ENCODE measurements at places on chromosomes 2 and 18. TPM values are rescaled to one million over a fixed set of nuclear protein-coding genes. Genes with fewer than 3 reads are reported as not detected.
A peak's percentile ranks its signal among the peaks of the same experiment; 100 is the strongest.

DNA sequence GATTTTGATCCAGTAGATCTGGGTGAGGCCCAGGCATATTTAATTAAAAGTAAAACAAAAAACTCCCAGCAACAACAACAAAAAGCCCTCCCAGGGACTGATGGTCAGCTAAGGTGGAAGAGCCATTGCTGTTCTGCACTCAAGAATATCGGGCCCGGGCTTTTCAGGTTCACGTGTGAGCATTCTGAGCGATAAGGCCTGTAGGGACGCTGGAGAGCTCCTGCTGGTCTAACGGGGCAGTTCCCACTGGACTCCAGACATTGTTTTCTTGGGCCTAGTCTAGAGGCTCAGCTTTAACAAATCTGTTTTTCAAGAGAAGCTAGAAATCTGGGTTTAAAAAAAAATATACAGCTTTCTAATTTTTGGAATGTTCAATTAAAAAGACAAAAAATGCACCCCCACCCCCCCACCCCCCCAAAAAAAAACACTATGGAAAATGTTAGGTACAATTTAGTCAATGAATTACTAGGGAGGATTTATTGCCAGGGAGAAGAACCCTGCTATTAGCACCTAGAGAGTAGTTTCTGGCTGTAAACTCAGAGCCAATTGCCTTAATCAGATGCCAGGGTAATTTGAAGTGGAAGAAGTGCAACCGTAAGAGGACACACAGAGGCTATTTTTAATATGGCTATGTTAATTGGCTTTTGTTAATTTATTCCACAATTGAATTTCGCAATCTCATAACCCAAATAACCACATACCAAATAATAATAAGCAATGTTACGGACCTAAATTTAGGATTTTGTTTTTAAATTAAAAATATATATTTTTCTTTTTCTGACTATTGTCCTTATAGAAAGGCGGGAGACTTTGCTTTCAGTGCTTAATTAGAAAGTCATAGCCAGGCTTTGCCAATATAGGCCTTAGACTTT is 78.9 kb downstream of the MAP4K4 start:
- no peak for DNase-seq

ALPG gene
- not detected for polyA plus RNA-seq

- DNase-seq = no peak
Measured at GRCh38 chr2:110834134-110834827, 101.9 kb downstream of the ACOXL start.

- no peak for DNase-seq
Measured at GRCh38 chr18:26503382-26503781, 45.0 kb downstream of the KCTD1 start.

CSRNP3 gene
- polyA plus RNA-seq = 0.77 TPM

DNA sequence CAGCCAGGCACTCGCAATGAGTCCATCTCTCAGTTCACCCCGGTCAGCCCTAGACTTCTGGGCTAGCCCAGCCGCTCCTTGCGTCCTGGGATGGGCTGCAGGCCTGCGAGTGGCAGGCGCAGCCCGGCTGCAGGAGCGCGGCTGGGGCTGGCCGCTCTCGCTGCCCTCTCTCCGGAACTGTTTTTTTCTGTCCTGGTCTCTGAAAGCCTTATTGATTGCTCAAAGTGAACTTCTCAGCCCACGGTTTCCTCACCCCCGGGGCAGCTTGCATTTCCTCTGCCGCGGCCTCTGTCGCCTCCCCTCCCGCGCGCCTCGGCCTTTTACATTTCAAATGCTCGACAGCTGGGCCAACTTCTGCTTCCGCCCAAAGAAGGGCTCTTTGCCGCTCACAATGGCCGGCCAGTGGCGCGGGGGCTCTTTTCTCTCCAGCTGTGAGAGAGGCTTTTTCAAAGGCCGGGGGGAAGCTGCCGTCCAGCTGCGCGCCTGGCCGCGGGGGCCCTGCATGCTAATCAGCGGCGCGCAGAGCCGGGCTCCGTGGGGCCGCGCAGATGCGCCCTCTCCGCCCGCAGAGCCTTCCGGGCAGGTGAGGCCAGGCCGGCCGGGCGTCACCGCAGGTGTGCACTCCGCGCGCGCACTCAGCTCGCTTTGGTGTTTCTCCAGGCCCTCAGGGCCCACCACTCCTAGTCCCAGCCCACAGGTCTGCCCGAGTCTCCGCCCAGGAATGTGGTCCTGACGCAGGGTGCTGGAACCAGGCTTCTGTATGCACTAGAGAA is 513.8 kb downstream of the RNF144A start:
- DNase-seq = peak; percentile 29

- DNase-seq = no peak
Measured at GRCh38 chr2:19545507-19545906, 187.1 kb upstream of the OSR1 start.

FAHD2B gene
- polyA plus RNA-seq = 11.9 TPM

DNA sequence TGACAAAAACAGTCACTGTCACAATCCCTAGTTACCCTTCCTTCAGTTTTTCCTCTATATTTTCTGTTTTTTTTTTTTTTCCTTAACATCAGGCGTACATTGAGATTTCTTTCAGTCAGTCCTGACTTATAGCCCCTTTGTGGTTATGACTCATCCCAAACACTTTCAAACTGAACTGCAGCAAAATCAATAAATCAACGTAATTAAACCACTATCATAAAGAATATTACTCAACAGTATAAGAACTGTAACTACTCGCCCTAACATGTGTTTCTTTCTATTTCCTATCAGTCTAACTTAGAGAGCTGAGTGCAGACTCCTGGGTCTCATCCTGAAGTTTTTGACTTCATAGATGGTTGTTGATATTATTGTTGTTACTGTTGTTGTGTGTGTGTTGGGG is 523.5 kb downstream of the LRRTM4 start:
- DNase-seq = no peak

DNA sequence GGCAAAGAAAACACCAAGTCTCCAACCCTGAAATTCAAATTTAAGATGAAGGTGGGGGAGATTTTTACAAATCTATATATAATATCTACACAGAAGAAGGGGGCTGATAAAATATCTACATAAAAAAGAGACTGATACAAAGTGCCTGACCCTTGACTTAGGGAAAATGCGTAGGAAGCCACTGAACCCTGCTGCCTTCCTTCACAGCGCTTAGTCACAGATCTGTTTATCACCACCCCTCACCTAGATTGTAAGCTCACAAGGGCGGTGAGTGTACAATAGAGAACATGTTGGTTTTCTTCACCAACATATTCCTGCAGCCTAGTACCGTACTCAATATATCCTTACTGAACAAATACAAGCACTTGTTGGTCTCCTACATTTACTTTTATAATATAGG is 54.3 kb downstream of the NOL10 start:
- no peak for DNase-seq

POTEC gene
- not detected for polyA plus RNA-seq

STPG4 gene
- polyA plus RNA-seq = 0.06 TPM

Measured in heart right ventricle (tissue), 16 donors.